Fibroblast of mammary gland (primary cell): ENCODE measurements at places on chromosomes 12 and 14.
A peak's percentile ranks its signal among the peaks of the same experiment; 100 is the strongest.

DNA sequence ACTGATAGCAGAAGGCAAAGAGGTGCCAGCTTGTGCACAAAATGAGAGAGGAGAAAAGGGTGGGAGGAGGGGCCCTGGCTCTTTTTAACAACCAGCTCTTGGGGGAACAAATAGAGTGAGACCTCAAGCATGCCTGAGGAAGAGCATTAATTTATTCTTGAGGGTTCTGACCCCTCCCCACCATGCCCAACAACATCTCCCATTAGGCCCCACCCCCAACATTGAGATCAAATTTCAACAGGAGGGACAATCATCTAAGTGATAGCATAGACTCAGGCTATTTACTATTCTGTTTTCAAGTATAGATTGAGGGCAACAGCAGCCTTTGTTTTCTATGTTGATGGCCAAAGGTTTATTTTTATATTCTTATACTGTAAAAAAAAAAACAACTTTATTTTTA, 59.7 kb downstream of the FUT8 start:
- no peak for DNase-seq

GRCh38 chr12:50635364-50635763, 128.5 kb upstream of the ATF1 start:
- no peak for DNase-seq

DNA sequence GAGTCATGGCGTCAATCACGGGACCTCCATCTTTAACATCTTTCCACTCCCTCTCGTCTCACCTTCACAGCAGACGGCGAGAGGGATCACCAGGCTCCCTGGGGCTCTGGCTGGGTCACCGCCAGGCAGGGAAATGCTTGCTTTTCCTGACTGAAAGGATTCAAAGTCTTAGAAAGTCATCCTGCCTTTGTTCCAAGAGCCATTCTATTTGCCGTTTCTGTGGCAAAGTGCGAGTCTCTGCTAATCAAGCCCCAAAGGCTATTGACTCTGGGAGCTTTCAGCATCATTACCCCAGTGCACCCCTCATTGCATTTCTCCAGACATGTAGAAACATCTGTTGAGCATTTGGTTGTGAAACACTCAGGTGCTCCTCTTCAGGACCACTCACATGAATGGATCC, 69.6 kb downstream of the GSC start:
- DNase-seq: no peak

DNA sequence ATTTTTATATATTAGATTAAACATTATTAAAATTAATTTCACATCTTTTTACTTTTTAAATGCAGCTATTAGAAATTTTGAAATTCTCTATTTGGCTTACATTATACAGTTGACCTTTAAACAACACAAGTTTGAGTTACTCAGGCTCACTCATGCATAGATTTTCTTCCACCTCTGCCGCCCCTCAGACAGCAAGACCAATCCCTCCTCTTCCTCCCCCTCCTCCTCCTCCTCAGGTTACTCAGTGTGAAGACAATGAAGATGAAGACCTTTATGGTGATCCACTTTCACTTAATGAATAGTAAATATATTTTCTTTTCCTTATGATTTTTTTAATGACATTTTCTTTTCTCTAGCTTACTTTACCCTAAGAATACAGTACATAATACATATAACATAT, 136.2 kb downstream of the LLPH start:
- no peak for DNase-seq

DNA sequence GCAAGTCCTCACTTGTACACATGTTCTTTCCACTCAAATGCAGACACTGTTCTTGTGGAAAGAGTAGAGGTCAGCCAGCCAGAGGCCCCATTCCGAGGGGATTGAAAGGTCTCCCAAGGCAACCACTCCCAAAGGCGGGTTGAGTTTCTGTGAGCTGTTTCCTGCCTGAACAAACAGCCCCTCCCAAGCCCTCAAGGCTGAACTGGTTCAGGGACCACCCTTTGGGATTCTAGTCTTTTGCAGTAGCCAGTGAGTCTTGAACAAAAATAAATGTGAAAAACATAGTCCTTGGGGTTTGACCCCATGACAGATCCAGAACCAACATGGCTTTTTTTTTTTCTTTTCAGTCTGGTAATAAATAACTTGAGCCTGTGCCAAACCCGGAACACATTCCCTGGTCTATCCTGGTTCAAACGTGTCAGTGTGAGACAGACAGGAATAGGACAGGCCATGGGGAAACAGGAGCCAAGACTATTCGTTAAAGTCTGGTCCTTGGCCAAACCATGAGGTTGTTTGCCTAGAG, 17.6 kb upstream of the STK38L start:
- peak; percentile 19 for DNase-seq

DNA sequence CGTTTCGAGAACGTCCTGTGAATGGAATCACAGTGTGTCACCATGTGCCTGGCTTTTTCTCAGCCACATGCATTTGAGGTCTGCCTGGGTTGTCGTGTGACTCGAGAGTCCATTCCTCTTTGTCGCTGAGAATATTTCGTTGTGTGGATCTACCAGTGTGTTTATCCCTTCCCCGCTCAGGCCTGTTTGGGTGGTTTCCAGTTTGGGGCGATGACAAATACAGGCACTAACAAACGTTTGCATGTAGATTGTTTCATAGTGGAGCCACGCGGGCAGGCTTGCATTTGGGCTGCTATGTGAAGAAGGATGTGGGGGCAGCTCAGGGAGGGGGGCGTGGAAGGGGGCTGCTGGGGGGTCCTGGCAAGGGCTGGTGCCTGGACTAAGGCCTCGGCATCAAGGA, 14.1 kb downstream of the RIN3 start:
- DNase-seq: peak; percentile 26

- no peak for DNase-seq
These were observed 8.1 kb upstream of the CYP46A1 start for GRCh38 chr14:99675951-99676350.

- peak; percentile 61 for DNase-seq
These were observed 58.9 kb downstream of the NCOR2 start for GRCh38 chr12:124508381-124509079.

- DNase-seq: no peak
These were observed 45.5 kb upstream of the OAS1 start for GRCh38 chr12:112861284-112861683.

DNA sequence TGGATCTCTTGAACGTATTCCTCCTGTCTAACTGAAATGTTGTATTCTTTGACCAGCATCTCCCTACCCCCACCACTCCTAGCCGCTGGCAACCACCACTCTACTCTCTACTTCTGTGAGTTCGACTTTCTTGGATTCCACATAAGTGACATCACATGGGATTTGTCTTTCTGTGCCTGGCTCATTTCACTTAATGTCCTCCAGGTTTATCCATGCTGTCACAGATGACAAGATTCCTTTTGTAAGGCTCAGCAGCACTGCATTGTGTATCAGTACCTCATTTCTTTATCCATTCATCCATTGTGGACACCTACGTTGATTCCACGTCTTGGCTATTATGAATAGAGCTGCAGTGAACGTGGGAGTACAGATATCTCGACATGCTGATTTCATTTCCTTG, 10.5 kb downstream of the PRKAB1 start:
- no peak for DNase-seq

- peak; percentile 10 for DNase-seq
These were observed 4.7 kb downstream of the PSMC6 start for GRCh38 chr14:52711666-52712065.

DNA sequence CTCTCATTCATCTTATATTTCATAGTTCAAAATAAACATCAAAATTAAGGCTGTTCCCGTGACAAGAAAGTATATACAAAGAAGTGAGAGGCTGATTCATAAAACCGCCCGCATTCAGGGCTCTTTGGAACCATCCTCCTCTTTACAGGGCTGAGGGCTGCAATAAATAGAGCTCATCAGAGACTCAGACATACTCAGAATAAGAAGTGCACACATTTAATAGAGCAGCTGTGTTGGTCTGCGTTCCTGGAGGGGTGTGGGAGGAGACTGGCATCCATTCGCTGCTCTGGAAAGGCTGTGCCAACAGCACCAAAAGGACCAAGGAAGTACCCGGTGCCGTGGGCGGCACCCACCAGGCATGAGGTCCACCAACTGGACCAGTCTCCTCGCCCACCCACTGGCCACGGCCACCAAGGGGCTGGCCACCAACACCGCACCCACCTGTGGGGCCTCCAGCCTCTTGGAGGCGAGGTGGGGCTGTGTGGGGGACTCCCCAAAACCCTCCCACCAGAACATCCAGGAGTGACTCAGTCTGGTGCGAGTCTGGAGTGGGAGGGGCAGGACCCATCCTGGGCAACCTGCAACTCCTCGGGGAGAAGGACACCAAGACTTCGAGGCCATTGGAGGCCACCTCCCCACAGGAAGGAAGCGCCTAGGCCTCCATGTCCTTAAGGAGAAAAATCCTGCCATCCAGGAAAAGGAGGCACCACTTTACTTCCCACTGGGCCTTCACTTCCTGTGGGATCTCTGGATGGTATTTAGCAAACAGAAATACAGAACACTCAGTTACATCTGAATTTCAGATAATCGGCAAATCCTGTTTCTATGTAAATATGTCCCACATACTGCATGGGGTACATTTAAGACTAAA, 32.7 kb downstream of the VCPKMT start:
- no peak for DNase-seq

DNA sequence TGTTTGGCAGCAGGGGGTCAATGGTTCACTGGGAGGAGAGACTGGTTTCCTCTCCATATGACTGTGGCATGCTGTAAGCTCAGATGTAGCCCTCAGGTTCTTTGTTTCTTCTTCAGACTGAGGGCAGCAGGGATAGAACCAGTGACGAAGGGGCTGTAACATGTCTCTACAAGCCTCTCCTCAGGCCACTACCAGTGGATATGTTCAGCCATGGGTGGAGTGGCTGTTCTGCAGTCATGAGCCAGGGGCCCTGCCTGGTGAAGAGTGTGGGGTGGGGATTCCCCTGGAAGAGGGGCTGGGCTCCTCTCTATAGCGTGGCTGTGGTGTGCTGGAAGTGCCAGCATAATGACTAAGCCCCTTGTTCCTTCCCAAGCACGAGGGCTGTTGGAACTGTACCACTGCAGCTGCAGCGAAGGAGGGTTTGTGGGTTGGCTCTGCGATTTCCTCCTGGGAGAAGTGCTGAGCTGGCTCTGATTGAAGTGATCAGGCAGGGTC, 55.8 kb downstream of the CMAS start:
- peak; percentile 94 for DNase-seq

- peak; percentile 31 for DNase-seq
These were observed 43.1 kb downstream of the ZFP36L1 start for GRCh38 chr14:68749487-68750475.

DNA sequence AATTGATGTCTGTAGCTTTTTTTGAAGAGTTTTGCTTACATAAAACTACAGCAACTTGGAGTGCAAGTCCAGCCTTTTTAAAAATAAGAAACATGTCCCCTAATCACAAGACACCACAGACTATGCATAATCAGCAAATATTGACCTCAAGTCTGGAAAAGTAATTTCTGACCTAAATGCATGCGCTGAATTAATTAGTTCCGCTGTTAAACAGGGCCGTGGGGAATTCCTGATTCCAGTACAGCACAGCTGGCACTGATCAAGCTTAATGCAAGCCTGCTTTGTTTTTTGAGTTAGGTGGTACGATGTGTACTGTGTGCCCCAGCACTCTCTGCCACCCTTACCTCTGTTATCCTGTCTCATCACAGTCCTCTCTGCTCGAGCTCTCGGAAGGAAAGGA, 9.2 kb downstream of the MLH3 start:
- peak; percentile 56 for DNase-seq

- peak; percentile 16 for DNase-seq
These were observed 23.7 kb upstream of the SLC2A3 start for GRCh38 chr12:7959701-7960121.

- no peak for DNase-seq
These were observed 110.7 kb downstream of the RFLNA start for GRCh38 chr12:124405592-124405991.

GRCh38 chr14:88323086-88323522, at the start of gene KCNK10:
Gene KCNK10, minus strand, starts transcription at chr14:88323269. Its CDS starts 471 bp downstream, at chr14:88322798.
- no peak for DNase-seq

DNA sequence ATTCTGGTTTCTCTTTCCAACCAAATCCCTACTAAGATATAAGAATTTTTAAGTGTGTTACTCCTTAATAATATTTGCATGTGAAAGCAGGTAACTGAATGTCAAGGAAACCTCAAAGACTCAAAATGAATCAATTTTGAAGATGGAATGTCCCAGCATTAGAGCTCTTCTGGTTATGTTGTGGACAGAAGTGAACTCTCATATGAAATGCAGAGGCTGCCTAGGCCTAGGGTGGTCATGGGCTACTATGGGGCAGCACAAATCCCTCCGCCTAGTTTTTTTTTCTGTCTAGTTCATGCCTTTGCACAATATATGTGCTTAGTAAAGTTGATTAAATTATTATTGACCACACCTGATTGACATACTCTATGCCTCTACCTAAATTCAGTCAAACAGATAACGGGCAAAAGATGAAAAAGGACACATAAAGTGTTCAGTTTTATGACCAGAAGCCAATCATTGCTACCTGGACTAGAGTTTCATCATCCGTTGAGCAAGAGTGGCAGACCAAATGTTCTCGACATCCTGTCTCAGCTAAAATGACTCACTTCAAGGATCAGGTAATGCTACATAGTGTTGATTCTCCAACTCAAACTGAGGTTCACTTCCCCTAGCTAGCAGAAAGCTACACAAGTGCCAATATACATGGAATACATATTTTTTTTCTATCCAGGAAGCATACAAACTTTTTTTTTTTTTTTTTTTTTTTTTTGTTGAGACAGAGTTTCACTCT, 1211.4 kb downstream of the VRK1 start:
- no peak for DNase-seq

GRCh38 chr12:9002335-9002734, 13.0 kb downstream of the KLRG1 start:
- DNase-seq: no peak

DNA sequence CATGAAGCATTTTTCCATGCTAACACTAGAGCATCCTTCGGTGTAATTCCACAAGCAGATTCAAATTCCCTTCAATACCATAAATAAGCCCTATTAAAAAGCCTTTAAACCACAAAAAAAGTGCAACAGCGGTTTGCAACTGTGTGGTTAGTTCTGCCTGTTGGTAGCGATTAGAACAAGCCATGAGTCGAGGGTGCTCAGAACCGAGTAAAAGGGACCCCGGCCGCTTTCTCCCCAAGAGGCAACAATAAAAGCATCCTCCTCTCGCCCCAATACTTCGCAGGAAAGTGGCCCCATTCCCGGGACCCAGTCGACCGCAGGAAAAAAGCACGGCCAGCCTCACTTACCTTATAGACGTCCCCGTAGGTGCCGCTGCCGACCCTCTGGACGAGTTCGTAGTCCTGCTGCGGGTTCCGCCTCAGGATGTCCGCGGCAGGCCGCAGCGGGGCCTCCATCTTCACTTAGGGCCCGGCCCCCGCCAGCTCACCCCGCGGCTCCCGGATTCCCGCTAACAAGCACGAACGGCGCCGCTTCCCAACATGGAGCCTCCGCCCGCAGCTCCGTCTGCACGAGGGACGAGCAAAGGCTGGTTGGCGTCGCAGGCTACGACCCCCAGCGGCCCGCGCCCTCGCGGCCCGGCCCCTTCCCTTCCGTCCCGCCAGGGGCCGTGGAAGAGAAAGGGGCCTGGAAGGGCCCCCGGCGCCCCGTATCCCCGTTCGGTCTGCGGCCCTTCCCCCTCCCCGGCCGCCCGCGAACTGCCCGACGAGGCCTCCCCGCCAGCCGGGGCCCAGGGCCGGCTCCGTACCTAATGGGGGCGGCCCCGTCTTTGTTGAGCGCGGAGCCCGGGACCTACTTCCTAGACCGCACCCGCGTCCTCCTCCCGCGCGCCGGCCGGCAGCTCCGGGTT, 521 bp downstream of the MAP4K5 start:
- DNase-seq: peak; percentile 33

GRCh38 chr14:81412779-81413178, 12.7 kb upstream of the STON2 start:
- no peak for DNase-seq

GRCh38 chr12:74254784-74255183, 282.9 kb upstream of the ATXN7L3B start:
- DNase-seq: no peak

GRCh38 chr14:102580550-102581110, 11.8 kb upstream of the RCOR1 start:
- DNase-seq: no peak
